ENCODE measurements at places on chromosomes 13 and 19.
A peak's percentile ranks its signal among the peaks of the same experiment; 100 is the strongest.

GRCh38 chr19:41783612-41784011 lies 12.8 kb upstream of the CEACAM3 start:
- DNase-seq = no peak

DNA sequence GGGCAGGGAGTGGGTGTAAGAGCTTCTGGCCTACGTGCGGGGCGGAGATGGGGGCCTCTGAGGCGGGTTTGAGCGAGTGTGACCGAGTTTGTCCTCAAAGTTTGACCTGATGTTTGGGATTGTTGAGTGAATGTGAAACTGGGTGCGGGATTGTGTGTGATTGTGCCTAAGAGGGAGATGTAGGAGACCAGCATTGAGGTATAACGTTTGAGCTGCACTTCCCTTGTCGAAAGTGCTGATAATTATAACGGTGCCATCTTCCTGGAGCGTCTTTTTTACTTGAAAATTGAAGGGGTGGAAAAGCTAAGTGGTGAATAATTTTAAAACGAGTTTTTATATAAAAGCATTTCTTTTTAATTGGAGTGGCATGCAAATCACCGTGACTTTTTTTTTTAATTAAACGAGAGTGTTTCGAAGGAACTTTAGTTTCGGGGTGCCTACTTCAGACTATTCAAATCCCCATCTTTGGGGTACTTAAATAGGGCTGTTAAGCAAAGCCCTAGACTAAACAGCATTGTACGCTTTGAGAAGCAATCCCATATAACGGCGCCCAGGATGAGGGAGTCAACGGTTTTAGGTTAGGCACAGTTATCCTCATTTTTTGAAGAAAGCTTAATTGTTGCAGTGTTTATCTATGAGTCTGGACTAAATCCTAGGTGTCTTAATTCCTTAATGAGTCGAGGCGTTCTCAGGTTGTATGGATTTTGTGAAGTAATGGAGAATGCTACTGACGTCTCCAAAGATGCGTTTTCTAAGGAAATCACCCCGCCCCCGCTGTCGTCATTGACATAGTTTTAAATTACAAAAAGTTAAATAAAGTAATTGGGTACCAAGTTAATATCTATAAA lies 594 bp downstream of the ZNF146 start:
- peak; percentile 30 for DNase-seq

DNA sequence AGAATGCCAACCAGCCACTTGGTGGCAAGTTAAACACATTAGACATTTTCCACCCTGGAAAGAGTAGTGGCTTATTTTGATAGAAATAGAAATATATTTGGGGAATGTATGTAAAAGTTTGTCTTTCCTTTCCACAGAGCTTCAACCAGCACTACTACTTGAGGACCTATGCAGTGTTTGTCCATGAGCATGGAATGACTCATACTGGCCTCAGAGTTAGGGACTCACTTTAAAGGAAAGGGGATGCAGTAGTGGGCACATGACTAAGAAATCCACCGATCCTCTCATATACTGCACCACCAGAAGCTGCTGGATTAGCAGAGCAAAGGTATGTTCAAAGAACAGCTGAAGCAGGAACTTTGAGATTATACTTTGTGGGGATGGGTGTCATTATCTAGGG lies 62.6 kb downstream of the LACC1 start:
- no peak for DNase-seq

GRCh38 chr13:105814219-105814901 lies 721.1 kb downstream of the EFNB2 start:
- no peak for DNase-seq

DNA sequence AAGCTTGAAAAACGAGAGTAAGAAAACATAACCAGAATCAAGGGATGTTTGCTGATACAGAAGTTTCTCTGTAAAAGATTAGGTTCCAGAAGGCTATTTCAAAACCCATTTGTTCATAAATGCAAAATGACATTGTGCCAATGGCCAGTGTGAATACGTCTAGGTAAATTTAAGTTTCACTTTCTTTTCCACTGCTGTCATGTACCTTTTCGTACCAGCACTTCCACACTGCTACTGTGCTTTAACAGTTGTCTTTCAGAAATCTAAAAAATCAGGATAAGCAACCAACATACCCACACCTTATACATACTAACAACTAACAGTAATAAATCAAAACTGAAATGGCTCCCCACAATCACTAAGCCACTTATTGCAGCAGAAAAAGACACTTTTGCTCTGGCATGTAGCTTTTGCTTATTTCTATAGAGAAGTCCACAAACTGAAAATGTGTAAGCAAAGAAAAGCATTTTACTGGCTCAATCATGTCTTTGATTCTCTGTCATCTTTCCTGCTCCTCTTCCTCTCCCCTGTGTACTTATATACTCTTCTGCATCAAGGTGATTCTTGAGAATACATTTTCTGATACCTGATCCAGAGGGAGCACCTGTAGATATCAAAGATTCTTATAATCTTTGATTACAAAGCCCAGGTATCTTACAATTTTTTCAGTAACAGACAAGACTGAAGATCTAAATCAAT lies 34.3 kb downstream of the ELF1 start:
- no peak for DNase-seq

- DNase-seq = no peak
These were observed 20.4 kb downstream of the COG6 start for GRCh38 chr13:39675904-39676303.

DNA sequence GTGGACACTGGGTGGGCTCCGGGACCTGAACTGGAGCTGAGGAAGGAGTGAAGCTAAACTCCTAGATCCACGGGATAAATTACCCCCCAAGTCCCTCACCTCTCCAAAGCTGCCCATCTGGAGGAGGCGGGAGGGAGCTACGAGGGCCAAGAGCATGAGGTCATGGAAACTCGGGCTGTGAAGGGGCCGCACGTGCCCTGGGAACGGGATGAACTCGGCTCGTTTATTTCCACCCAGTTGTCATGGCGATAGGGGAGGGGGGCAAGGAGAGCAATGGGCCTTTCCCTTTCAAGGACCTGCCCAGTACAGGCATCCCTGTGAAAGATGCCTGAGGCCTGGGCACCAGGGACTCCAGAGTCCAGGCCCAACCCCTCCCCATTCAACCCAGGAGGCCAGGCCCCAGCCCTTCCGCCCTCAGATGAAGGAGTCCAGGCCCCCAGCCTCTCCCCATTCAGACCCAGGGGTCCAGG lies 3.8 kb downstream of the PPP1R12C start:
- DNase-seq = peak; percentile 52

DNA sequence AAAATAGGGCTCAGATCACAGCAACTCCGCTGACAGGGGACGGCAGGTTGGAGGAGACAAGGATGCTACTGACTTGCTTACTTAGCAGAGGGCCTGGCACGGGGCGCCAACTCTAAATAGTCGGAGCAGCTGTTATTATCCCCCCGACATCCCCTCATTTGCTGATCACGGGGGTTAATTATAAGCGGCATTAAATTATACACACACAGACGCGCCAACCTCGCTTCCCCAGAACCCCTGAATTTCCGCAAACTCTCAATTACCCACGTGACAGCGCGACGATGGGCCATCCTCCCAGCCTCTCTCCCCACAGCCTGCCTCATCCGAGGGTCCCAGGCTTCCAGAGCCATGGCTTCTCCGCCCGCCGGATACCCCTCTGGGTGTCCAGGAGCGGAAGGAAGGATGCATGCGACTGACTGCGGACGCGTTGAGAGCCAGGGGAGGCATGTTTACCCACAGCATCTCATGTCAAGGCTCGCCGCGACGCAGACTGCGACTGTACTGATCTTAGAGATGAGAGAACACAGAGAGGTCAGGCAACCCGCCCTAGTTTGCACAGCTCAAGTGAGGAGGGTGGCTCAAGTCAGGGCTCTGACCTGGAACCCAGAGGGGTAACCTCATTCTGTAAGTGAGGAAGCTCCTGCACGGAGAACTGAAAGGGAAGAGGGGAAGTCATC lies 5.7 kb downstream of the PTPRS start:
- no peak for DNase-seq

- no peak for DNase-seq
These were observed 240.3 kb downstream of the DCT start for GRCh38 chr13:94239135-94239534.

GRCh38 chr13:79227418-79227817 lies 178.6 kb downstream of the RBM26 start:
- no peak for DNase-seq

DNA sequence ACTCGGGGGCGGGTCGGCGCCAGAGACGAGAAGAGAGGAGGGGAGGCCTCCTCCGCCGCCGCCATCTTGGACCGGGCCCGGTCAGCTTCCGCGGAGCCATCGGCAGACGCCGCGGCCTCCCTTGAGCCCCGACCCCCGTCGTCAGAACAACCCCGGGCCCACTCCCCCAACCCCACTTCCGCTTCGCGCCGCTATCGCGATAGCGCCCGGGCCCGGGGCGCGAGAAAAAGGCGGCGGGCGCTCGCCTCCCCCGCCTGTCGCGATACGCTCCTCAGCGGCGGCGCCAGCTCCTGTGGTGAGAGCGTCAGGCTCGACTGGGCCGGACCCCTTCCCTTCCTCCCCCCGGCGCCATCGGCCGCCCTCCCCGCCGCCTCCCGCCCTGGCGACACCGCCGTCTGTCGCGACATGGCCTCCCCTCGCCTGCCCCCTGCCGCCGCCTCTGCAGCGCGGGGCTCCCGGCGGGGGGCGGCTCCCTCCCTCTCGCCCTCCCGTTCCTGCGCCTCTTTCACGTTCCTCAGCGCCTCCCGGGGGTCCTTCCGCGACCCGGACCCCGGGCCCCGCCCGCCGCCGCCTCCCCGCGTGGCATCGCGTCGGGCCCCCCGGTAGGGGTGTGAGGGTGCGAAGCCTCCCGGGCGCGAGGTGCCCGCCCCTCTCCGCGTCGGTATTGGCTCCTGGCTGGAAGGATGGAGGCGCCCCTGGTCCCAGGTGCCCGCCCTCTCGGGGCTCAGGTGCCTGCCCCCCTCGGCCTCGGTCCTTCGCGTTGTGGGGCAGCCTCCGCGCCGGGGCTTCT lies at the start of gene CNOT3:
Gene CNOT3, plus strand, starts transcription at position 64 of the 790 bp plus-strand sequence. CDS start 5,217 bp downstream, outside the sequence.
- DNase-seq = peak; percentile 36

DNA sequence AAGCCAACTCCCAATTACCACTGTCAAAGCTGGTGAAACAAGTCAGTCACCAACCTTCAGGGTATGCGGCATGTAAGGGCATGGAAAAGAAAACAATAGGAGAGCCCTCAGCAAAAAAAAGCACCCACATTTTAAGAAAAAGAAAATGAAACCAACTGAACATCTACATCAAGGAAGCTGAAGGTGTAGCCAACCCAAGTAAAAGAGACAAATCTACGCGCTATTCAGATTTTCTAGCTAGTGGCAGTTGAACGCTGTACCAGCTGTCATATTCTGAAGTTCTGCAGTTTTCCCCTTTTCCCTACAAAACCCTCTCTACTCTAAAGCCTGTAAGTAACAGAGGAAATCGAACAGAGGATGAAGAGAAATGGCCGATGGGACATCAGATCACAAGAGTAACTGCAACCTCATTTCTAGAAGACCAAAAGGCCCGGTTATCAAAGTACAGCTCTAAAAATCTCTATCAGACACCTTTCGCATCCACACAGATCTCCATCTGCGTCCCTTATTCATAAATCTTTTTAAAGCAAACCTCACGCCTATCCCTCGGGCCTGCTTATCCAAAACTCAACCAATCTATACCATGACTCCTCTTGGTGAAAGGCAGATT lies 1.4 kb downstream of the MYCBP2 start:
- DNase-seq = no peak
